AG20443 (cell line): ENCODE measurements at places on chromosomes 1 and 21.

DNA sequence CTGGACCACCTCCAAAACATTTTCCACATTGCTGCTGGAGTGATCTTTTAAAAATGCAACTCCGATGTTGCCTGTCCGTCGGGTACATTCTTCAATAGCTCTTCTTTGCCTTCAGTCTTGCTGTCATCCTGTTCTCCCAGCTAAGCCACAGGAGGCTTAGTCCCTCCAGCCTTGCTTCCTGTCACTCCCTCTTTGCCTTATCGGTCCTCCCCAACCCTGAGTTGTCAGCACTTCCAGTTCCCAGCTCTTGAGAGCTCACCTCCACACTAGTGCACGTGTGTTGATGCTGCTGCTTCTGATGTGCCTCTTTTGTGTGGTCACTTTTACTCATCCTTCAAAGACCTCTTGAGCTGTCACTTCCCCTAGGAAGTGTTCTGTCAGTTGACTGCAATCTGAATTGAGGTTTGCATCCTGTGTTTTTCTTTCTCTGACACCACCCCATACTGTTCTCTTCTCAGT lies 15.3 kb downstream of the UCK2 start:
- peak; percentile 31 for DNase-seq

- no peak for DNase-seq
Measured at GRCh38 chr1:162258394-162258793, 118.3 kb downstream of the SPATA46 start.

DNA sequence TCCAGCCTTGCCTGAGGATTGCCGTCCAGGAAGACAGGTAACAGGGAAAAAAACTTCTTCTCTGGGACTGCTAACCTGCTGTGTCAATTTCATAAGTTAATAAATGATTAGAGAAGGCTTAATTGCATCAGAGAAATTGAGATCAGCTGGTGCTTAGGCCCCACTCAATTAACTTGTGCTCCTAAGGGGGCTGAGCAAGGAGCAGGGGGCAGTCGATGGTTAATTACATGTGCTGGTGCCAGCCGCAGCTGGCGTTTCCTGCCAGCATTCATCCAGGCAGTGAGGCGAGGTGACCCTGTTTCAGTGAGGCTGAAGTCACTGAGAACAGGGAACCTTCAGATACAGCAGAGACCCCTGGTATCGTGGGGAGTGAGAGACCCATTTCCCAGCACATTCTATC lies 60.0 kb downstream of the FAM163A start:
- no peak for DNase-seq

DNA sequence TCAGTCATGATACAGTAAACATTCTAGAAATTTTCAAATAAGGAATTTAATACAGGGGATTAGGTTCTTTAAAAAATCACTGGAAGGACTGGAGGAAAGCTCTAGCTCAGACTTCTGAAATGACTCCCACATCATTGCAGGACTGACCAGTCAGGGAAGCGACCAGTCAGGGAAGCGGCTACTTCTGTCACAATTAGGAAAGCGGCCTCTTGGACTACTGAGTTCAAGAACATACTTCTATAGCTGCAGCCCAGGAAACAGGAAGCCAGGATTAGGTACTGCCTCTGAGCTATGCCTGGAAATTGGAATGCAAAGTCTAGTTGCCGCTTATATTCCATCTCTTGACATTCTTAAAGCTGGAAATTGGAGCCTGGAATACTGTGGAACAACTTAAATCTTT lies 45.5 kb downstream of the USP25 start:
- DNase-seq: no peak

- DNase-seq: peak; percentile 58
Measured at GRCh38 chr1:207034998-207035397, 2.4 kb upstream of the C1orf116 start.

GRCh38 chr1:113941245-113941559 lies 12.1 kb downstream of the HIPK1 start:
- no peak for DNase-seq

DNA sequence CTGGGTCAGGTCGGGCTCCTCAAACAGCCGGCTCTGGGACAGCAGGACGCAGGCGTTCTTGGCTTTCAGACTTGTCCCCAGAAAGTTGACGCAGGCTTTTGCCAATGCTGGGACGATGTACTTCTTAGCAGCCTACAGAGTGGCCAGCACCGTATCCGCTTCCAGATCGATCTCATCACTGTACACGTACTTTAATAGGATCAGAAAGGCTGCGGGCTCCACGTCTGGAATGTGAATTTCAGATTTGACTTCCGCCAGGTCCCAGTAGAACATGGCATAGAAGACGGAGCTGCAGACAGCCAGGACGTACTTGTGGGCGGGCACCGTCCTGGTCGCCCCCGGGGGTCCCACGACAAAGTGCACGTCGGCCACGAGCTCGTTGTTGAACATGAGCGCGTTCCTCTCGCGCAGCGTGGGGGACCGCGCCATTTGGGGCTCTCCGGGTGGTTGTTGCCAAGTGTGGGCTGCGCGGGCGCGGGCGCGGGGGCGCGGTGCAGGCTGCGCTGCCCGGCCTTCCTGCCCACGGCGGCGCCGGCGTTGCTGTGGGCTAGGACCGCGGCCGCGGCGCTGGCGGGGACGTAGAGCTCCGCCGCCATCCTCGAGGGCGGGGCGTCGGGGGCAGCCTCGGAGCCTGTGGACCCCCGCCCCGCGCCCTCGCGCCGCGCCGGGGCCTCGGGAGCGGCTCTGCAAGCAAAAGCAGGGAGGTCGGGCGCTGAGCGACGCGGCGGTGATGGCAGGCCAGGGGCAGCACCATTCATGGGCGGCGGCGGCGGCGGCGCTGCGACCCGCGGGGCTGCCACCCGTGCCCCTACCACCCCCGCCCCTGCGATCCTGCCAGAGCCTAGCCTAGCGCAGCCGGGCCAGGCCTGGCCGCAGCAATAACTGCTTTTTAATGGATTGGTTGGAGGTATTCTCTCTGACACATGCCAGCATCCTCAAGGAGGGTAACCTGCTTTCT lies 10.6 kb downstream of the CNR2 start:
- DNase-seq: peak; percentile 37

- no peak for DNase-seq
Measured at GRCh38 chr1:59261537-59261936, 35.4 kb upstream of the FGGY start.

- DNase-seq: no peak
Measured at GRCh38 chr1:154521695-154522094, 19.5 kb upstream of the SHE start.

DNA sequence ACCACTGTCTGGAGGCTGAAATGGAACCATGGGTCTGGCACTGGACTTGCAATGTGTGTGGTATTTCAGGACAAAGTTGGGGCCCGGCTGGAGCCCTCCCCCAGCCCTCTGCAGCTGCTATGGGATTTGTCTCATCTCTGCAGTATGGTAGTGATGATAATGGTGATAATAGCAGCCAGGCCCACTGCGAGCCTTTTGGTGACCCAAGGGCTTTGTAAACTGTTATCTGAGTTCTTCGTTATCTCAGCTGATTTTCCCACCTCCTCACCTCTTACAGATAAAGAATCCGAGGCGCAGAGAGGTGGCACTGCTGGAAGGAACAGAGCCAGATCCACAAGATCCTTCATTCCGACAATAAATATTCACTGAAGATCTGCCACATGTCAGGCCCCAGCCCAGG lies 11.7 kb upstream of the WNT4 start:
- DNase-seq: no peak

GRCh38 chr1:151871284-151872030 lies 17.9 kb upstream of the THEM5 start:
- DNase-seq: no peak

- peak; percentile 55 for DNase-seq
Measured at GRCh38 chr1:115495625-115496024, 146.1 kb upstream of the VANGL1 start.

- DNase-seq: no peak
Measured at GRCh38 chr1:19086176-19086875, 123.7 kb downstream of the UBR4 start.

DNA sequence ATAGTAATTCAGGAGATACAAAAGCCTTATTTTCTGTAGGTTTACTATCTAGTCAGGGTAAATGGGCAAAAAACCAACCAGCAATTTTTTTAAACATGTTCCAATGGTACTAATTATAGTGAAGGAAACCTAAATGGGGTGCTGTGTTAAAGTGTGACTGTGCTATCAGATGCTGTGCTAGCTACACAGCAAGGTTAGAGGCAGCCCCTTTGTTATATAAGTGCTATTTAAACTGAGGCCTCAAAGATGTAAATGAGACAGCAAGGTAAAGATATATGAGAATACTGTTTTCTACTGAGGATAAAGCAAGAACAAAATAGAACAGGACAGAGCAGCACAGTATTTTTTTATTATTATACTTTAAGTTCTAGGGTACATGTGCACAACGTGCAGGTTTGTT lies 305.4 kb upstream of the RGS18 start:
- DNase-seq: no peak

- DNase-seq: no peak
Measured at GRCh38 chr1:25456502-25456901, 25.8 kb downstream of the MACO1 start.

GRCh38 chr1:43034195-43034658 lies 75.6 kb upstream of the SLC2A1 start:
- no peak for DNase-seq

DNA sequence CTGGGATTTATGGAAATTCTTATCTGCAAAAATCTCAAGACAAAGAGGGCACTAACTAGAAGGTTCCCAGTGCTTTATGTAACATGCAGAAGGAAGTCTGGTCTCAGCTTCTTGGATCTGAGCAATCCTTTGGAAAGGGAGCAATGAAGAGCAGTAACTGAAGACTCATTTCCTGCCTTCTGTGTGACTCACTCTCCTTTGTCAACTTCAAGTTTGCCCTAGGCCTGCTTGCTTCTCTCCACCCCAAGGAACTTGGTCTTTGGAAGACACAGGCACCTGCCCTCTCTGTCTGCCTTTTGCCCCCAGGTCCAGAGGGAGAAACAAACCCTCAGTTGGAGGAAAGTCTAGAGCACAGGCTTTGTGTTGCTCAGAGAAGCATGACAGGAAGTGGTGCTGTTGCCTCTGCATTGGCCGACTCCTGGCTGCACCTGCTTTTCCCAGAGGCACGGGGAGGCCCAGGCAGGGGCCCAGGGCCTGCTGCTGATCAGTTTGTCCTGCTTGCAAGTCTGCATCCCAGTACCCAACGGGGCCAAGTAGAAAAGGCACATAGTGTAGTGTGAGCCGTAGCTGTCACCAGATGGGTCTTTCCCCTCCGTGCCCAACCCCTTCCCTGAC lies 137.2 kb downstream of the DHRS3 start:
- DNase-seq: peak; percentile 86

- DNase-seq: no peak
Measured at GRCh38 chr1:230094746-230095145, 27.7 kb downstream of the GALNT2 start.

GRCh38 chr1:211487082-211487481 lies 4.9 kb downstream of the RD3 start:
- DNase-seq: no peak
